ENCODE measurements at places on chromosomes 7 and 10. TPM values are rescaled to one million over a fixed set of nuclear protein-coding genes. Genes with fewer than 3 reads are reported as not detected.

GRCh38 chr7:129955993-129956543 is 3.3 kb upstream of the UBE2H start:
- no peak for DNase-seq

GRCh38 chr7:153772966-153773365 is 279.2 kb upstream of the DPP6 start:
- DNase-seq = no peak

DNA sequence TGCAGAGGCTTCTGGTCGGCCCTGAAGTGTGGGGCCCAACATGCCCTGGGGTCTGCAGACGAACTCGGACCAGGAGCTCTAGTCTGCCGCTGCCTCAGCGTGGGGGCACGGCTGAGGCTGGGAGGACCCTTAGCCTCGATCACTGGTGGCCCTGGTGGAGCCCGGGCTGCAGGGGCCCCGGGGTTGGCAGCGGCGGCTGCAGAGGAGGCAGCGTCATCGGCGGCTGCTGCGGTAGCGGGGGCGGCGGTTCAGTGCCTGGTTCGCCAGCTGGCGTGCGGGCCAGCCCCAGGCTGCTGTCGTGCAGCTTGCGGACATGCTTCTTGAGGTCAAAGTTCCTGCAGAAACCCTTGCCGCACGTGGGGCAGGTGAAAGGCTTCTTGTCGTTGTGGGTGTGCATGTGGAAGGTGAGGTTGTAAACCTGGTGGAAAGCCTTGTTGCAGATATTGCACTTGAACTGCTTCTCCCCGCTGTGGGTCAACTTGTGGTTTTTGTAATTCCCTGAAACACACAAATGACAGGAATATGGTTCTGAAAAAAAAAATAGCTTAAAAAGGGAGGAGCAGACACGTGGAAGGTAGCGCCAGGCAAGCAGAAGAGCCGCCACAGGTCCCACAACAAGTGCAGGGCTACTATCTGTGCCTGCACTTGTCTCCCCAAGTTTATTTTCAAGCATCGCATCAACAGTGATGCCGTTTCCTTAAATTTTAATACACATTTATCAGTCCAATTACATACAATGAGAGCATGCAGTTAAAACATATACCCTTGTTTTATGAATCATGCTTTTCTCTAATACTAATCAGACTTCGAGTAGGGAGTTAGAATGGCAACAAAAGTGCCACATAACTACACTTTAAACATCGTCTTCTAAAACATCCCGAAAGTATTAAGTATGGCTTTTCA is 2.4 kb downstream of the FEZF1 start:
- DNase-seq = no peak

DNA sequence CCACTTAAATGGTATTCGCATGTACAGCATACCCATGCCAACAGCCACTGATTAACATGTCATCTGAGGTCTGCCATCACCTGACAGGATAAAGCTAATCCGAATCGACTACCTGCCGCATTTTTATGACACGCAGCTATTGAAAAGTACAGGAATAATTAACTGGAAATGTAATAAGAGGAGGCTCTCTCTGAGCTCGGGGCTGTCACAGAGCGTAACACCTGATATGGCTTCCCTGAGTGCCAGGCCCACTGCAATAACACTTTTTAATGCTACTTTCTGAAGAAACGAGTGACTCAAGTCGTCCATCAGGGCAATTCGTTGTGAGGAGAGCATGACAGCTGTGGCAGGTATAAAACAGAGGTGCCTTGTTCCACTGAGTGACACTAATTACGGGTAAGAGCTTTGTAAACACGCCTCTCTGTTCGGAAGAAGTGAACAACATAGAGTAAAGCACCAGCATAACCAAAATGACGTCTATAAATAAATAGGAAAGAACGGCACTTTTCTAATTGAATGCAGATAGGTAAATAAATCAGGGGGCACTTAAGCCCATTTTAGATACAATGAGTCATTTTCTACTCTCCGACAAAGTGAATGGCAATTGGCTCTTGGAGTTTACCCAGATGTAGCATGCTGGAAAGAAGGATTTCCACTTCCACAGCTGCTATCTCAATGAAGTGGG is 56.5 kb upstream of the CREB5 start:
- DNase-seq = no peak

Gene LARP4B
- 91.2 TPM for polyA plus RNA-seq

DNA sequence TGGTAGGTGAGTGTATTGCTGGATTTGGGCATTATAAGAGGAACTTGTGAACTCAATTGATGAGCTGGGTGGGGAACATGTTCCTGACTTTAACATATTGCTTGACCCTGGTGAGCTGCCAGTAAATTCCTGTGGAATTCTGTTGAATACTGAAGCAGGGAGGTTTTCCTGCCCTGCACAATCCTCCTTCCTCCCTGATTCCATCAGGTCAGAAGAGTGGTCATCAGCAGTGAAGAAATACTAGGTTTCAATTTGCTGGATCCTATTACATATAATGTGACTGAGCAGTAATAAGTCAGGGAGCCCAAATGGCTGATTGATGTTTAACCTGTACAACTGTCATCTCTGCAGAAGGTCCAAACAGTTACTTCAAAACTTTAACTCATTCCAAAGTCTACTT is 581.2 kb downstream of the SUGCT start:
- no peak for DNase-seq

GRCh38 chr10:3774814-3775695 is 10.0 kb downstream of the KLF6 start:
- no peak for DNase-seq

DNA sequence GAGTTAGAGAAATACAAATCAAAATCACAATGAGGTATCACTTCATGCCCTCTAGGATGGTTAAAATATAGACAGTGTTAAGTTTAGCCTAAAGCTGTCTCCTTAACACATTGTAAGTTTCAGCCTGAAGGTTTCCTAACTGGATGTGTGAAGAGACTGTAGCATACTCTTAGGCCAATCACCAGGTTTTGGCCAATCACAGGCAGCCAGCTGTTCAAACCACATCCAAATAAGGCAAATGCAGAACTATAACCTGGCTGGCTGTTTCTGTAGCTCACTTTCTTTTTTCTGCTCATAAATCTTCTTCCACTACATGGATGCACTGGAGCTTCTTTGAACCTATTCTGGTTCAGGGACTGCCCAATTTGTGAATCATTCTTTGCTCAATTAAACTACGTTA is 19.7 kb downstream of the ESYT2 start:
- DNase-seq = no peak

GRCh38 chr10:45602082-45602730 is 70.4 kb downstream of the ZFAND4 start:
- DNase-seq = no peak

Measured in hindlimb muscle (tissue), 1 donor.